Right atrium auricular region (tissue), 2 donors: ENCODE measurements at places on chromosomes 7 and 10. TPM values are rescaled to one million over a fixed set of nuclear protein-coding genes. Genes with fewer than 3 reads are reported as not detected.

DNA sequence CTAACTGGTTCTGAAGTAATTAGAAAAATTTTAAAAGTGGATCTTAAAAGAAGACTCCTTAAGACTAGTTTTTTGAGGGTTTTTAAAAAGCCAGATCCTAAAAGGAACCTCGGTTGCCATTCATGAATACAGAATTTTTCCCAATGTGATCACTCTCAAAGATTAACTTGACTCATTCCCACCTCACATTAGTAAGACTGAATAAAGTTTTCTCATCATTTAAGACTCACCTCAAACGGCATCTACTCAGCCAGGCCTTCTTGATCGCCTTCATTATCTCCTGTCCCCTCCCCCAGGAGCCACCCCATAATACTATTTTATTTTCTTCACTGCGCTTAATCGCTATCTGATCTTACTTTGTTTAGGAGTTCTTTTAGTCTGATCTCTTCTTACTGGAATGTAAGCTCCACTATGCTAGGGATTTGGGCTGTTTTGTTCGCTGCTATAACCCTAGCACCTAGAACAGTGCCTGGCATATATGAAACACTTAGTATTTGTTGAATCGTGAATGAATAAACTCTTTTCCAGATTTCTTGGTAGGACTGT lies 55.9 kb upstream of the PCGF5 start:
- DNase-seq = no peak

GRCh38 chr7:108253275-108254044 lies 123.3 kb upstream of the LAMB4 start:
- DNase-seq = no peak

GRCh38 chr10:124019886-124020797 lies 73.3 kb downstream of the CHST15 start:
- DNase-seq = no peak

GRCh38 chr10:109892931-109893330 lies 30.4 kb downstream of the XPNPEP1 start:
- DNase-seq = no peak

DNA sequence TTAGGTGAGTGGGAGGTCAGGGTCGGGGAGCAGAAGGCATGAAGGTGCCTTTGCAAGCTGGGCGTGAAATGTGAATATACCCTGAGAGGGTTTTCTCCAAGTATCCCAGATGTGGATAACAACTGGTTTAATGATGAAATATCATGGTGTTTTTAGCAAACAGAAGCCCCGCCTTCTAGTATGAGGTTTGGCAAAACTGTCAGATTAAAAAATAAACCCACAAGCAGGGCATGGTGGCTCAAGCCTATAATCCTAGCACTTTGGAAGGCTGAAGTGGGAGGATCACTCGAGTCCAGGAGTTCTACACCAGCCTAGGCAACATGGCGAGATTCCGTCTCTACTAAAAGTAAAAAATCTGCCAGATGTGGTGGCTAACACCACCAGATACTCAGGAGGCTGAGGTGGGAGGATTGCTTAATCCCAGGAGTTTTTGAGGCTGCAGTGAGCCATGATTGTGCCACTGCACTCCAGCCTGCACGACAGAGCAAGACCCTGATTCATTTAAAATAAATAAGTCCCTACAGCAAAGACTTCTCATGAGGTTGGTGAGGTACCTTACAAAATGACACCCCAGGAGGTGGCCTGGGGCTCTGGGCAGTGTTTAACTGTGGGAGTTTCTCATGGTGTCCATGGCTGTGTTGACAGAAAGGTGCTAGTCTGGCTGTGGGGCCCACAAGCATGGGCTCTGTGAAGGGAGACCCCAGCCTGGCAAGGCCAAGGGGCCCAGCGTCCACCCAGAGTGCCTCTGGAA lies 6.7 kb upstream of the PWWP2B start:
- no peak for DNase-seq

DNA sequence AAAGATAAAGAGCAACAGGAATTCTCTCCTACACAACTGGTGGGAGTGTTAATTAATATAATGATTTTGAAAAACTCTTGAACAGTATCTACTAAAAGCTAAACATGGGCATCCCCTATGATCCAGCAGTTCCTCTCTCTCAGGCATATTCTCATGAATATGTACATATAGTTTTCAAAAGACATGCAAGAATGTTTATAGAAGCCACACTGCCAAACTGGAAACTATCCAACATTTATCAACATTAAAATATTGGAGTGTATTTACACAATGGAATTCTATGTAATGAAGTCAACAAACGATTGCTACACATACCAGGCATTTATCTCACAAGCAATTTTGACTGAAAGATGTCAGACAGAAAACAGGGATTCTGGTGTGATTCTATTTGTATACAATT lies 404.5 kb upstream of the ANKRD30A start:
- DNase-seq = no peak

DNA sequence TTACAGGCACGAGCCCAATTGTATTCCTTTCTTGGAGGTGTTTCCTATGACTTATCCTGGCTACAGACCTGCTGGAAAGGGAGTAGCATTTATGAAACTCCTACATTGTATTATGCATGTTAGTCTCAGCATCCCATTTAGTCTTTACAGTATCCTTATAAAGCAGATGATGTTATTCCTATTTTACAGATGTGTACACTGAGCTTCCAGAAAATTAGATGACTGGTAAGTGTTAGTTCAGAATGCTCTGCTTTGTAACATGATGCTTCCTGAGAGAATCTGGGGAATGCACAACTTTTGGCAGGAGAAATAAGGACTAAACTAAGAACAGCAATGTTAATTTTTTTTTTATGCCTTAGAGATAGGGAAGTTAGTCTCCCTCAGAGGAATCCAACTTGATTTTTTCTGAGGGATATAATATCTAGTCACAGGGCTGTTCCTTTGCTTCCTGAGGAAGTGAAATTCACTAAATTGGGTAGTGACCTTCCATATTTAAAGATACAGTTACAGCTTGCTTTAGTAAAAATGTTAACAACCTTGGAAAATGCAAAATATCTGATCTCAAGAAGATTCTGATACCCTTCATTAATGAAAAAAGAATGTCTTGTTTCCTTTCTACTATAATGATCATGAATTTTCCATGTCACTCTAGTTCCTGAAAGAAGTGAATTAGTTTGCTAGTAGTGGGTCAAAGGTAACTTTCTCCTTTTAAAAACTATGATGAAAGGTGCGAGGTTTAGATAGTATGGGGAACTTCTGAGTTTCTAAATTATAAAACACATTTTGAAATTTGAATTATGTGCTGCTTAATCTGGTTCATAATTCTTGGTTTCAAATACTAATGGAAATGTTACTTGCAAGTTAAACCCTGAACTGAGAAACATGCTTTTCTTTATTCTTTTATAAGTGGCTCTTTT lies 194.0 kb upstream of the PRPS1L1 start:
- no peak for DNase-seq

- DNase-seq = no peak
Measured at GRCh38 chr7:41010418-41010817, 692.5 kb downstream of the INHBA start.

DNA sequence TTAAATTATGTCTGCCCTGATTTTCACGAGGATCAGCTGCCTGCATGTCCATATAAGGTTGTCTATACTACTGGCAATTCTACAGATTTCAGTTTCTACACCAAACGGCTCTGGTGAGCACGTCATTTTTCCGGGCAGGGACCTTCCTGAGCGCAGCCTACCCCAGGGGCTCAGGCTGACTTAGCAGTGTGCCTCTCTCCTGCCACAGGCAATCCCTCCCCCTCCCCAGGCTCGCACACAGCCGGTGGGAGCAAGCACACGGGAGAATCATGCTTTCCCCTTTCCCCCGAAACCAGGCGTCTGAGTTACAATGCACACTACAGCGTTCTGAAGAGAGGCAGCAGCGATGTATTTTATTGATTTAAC lies 1.7 kb downstream of the KLF6 start:
- DNase-seq = no peak

- no peak for DNase-seq
Measured at GRCh38 chr10:1476455-1476803, 260.9 kb downstream of the ADARB2 start.

DNA sequence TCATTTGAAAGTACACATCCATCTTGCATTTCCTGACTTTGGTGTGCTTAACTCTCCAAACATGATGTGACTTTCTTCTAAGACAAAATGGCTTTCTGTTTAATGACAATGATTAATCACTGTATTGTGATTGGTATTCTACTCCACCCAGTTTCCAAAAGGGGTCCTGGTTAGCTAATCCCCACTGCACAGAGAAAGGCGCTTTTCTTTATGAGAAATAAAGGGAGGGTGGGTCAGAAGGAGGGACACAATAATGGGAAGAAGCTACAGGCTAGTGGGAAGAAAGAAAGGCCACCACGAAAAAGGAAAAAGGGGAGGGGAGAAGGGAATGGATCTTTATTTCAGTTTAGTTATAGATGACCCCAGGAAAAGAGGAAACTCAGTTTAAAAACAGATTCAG lies 69.2 kb downstream of the PRTFDC1 start:
- DNase-seq = no peak

- DNase-seq = no peak
Measured at GRCh38 chr7:23863209-23863787, 153.3 kb downstream of the STK31 start.

- peak; percentile 90 for DNase-seq
Measured at GRCh38 chr7:131109759-131110296, 217.8 kb upstream of the MKLN1 start.

- DNase-seq = no peak
Measured at GRCh38 chr10:110456046-110456445, 41.7 kb upstream of the DUSP5 start.

Gene DPYSL4
- 3.4 TPM for total RNA-seq

Gene LIPA
- 17.6 TPM for total RNA-seq

Gene ADARB2
- 0.33 TPM for total RNA-seq

Gene PHKG1
- total RNA-seq = 27.3 TPM
